ENCODE measurements at places on chromosomes 1 and 21. TPM values are rescaled to one million over a fixed set of nuclear protein-coding genes. Genes with fewer than 3 reads are reported as not detected.

Gene SARS1
- 193 TPM for total RNA-seq

Gene CYP4B1
- total RNA-seq = 1.2 TPM

Gene TNFRSF9
- 0.56 TPM for total RNA-seq

Gene COL24A1
- total RNA-seq = 0.02 TPM

Gene VHLL
- total RNA-seq = not detected

Gene EVI5
- total RNA-seq = 29.0 TPM

Gene CLIC6
- 12.8 TPM for total RNA-seq

Gene SLC1A7
- total RNA-seq = 1.1 TPM

- DNase-seq = no peak
These were observed 448.3 kb upstream of the PROX1 start for GRCh38 chr1:213539464-213539863.

DNA sequence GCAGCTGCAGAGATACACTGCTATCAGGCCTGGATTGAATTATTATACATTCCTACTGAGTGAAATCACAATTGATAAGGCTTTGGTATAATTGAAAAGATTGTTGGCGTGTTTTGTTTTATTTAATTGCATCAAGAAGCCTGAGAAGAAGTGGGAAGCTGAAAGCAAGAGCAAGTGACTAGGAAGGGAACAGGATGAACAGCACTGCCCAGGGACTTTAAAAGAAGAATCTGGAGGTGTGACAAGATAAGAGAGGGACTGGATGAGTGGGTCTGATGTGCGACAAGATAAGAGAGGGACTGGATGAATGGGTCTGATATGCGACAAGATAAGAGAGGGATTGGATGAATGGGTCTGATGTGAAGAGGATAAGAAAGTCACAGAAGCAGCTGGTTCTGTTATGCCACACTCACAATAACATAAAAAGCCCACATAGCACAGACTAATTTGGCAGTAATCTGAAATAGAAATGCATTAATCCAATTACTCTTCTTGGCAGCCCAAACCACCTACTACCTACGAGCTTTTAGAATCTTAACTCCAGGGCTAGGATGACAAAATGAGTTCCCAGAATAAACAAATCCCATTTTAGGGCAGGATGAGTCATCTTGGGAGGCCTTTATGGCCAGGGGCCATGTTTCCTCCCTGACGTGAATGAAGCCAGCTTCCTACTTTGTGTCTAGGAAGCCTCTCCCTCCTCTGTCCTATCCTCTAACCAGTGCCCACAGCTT lies 129.7 kb downstream of the DUSP10 start:
- DNase-seq = peak; percentile 38

DNA sequence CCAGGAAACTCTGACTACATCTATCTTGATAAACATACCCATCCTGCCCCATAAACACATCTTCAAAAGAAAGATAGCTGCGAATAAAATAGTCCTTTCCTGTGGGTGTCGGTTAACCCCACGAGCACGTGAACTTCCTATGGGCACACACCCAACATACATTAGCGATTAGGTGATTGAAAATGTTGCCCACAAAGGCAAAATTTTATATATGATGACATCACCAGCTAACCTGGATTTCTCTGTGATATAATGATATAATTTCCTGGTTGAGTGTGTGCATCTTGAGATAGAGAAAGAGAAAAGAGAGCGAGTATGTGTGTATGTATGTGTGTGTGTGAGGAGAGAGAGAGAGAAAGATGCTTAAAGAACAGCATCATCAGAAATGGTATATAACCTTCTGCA lies 296.1 kb downstream of the PTPRC start:
- DNase-seq = no peak

GRCh38 chr1:83583351-83584014 lies 415.4 kb downstream of the TTLL7 start:
- peak; percentile 18 for DNase-seq

DNA sequence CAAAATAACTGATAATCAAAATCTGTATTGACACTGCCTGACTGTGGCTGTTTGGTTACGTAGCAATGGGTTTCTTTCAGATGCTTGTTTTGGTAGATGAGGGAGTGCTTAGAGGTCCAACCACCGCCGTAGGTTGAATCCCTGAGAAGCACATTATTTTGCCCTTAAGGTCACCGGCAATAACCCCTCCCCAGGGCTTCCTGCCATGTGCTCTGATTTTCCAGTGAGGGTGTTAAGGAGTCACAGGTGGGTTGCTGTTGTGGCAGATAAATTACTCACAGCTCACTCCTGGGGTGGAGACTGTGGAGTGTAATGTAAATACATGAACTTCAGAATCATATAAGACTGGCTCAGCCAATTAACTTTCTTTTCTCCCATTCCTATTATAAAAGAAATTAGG lies 81.5 kb upstream of the ZP4 start:
- DNase-seq = no peak

DNA sequence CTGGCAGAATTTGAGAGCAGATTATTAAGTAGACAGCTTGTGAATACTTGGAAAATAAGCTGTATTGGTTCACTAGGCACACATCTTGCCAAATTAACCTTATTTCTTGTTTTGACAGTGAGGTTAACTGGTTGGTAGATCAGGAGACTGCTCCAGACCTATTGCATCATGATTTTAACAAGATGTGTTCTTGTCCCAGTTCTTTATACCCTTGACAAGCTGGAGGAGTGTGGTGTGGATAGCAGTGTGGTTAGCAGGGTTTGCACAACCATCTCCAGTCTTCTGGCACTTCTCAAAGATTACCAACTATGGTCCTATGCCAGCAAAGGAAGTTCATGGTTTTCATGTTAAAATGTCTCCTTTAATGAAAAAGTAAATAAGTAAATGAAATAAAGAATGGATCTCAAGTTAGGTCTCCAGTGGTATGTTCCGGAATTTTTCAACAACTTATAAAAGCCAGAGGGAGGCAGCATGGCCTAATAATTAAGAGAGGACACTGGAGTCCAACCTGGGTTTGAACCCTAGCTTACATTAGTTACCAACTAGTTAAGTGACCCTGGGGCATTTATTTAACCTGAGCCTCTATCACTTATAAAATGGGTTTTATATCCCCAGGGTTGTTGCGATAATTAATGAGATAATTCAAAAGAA lies 34.1 kb downstream of the DDX20 start:
- DNase-seq = no peak

GRCh38 chr1:226110249-226111097 lies 48.0 kb downstream of the H3-3A start:
- DNase-seq = peak; percentile 67

GRCh38 chr1:64765826-64766225 lies 21.0 kb downstream of the RAVER2 start:
- no peak for DNase-seq

DNA sequence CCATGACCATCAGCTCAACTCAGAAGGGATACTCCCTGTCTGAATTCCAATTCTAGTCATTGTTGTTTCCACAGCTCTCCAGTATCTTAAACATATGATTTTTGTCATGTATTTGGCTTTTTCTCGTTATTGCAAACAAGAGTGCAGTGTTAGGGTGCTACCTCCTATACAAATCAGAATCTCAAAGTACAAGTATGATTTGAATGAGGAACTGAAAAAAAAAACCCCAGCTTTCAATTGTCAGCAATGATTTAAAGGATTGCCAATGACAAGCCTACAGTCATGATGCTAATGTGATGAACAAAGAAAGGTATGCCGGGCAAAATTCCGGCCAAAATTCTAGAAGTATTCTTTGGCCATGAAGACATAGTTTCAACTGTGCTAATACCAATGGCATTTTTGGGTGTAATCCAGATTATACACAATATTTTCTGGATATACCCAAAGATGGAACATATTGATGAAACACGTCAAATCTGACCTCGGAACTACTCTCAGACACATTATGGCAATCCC lies 14.9 kb downstream of the TMEM35B start:
- no peak for DNase-seq

DNA sequence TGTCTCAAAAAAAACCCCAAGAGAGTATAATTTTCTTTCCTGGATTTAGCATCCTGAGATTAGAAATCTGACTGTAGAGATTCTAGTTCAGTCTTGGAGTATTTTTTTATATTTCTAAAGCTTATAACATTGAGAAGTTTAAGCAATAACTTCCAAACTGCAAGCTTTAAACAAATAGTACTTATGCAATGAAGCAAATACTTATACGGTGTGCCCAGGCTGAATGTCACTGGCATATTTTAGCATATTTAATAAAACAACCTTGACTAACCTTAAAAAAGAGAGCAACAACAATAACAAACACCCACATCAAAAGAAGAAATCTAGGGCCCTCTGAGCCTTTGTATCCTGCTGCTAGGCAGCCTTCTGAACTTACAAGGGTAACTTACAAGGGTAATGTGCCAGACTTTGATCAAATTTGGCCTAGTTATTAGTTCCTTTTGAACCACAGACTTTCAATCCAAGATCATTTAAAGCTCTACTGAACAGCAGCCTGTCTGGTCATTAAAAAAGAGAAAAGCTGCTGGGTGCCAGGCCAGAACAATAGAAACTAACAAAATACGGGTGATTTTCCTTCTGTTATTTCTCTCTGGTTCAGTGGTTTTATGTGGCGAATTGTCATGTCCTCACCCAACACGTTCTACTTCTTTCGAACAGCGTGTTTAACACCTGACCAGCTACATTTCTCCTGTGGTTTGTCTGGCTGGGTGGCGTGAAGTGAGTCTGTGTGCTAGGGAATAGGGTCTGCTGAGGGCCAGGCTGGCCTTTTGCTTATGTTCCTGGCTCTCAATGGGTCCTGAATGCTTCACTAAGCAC lies 16.2 kb downstream of the MTOR start:
- no peak for DNase-seq

- no peak for DNase-seq
These were observed 292.9 kb upstream of the DUSP10 start for GRCh38 chr1:222034790-222035189.

DNA sequence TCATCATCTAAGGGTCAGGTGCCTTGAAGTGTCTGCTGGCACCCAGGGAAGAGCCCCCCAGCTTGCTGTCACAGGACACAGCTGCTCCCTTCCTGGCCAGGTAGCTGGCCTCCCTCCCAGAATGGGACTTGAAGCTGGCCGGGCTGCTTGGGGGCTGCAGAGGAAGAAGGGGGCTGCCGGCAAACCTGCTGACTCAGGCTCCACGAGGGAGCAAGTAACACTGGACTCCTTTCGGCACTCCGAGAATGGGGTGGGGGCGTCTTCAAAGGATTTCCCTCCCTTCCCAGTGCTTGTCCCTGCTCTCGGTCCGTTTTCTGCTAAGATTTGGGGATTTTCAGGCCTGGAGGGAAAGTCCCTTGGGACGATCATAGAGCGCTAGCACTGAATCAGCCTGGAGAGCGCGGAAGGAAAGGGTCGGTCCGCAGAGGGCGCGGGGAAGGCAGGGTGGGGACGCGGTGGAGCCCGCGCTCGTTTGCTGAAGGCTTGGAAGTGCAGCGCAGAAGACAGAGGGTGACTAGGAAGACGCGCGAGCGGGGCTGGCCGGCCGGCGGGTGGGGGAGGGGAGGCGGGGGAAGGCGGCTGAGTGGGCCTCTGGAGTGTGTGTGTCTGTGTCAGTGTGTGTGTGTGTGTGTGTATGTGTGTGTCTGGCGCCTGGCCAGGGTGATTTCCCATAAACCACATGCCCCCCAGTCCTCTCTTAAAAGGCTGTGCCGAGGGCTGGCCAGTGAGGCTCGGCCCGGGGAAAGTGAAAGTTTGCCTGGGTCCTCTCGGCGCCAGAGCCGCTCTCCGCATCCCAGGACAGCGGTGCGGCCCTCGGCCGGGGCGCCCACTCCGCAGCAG lies at the start of gene CSF1:
TSS of gene CSF1 (plus strand) at position 727 of the 840 bp plus-strand sequence. CDS start 175 bp downstream, outside the sequence.
- peak; percentile 84 for DNase-seq

- DNase-seq = no peak
These were observed 106.6 kb downstream of the TLR5 start for GRCh38 chr1:223036479-223036845.

GRCh38 chr1:96028071-96028470 lies 693.5 kb upstream of the PTBP2 start:
- no peak for DNase-seq

- DNase-seq = no peak
These were observed 153.5 kb downstream of the DPYD start for GRCh38 chr1:97767381-97767780.

GRCh38 chr1:39301606-39302005 lies 97.1 kb downstream of the MACF1 start:
- no peak for DNase-seq

- no peak for DNase-seq
These were observed 18.1 kb downstream of the MAPKAPK2 start for GRCh38 chr1:206702803-206703202.

GRCh38 chr21:40115775-40116174 lies 248.5 kb downstream of the PCP4 start:
- no peak for DNase-seq

GRCh38 chr1:230268371-230269170 lies 157.6 kb downstream of the PGBD5 start:
- DNase-seq = peak; percentile 73

GRCh38 chr1:245614476-245614875 lies 459.7 kb downstream of the KIF26B start:
- DNase-seq = no peak

- DNase-seq = no peak
These were observed 177.5 kb downstream of the HIVEP3 start for GRCh38 chr1:41741244-41741643.

DNA sequence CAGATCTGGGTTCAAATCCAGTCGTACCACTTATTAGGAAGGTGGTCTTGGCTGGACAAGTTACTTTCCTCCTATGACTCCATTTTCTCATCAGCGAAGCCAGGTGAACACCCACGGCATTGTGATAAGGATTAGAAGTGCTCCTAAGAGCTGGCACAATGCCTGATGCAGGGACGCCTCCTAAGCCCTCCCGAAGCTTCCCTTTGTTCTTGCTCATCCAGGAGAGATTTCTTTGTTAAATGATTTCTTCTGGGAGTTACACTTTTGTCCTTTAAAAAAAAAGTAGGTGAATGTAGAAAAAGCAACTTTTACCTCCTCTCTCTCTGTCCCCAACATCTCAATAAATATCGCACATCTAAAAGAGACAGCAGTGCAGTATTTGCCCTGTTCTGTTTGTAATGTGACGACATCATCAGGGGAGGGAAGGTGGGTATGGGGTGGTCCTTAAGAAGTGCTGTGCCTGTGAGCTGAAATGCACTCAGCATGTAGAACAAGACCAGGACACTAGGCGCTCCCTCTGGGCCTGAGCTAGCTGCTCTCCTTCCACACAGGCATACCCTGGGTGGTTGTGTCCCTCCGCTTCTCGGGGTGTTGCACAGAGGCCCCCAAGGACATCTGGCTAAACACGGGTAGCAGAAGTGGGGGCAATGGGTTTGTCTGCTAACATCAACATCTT lies 43.9 kb downstream of the SUSD4 start:
- DNase-seq = no peak

- DNase-seq = peak; percentile 86
These were observed 73.2 kb upstream of the TRAPPC10 start for GRCh38 chr21:43938751-43939442.

Data from colonic mucosa (tissue), 4 donors.